Inflammatory macrophage treated with lipopolysaccharide for 4 hours (primary cell): ENCODE measurements at places on chromosomes 16 and 17.

- DNase-seq, result no peak
These were observed 383.9 kb downstream of the WWOX start for GRCh38 chr16:78483124-78483992.

DNA sequence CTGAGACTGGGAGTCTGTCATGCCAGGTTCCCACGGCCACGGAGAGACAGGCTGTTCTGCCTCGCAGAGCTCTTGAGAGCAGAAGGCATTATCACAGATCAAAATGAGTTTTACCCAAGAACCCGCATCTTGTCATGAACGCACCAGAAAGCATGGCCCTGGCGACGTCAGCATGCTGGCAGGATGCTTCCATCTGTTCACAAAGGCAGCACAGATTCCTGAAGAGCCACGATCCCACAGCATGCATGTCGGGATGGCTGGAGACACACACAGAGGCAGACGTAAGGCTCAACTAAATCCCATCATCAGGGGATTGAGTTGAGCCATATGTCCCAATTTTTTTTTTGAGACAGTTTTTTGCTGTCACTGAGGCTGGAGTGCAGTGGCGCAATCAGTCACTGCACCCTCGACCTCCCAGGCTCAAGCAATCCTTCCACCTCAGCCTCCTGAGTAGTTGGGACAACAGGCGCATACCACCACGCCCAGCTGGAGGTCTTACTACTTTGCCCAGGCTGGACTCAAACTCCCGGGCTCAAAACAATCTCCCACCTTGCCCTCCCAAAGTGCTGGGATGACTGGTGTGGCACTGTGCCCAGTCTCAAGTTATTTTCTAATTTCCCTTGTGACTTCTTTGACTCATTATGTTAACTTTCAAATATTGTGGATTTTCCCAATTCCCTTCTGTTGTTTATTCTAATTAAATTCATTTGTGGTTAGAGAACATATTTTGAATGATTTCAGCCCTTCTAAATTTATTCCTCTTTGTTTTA, 11.1 kb downstream of the FANCA start:
- peak; percentile 21 for DNase-seq

DNA sequence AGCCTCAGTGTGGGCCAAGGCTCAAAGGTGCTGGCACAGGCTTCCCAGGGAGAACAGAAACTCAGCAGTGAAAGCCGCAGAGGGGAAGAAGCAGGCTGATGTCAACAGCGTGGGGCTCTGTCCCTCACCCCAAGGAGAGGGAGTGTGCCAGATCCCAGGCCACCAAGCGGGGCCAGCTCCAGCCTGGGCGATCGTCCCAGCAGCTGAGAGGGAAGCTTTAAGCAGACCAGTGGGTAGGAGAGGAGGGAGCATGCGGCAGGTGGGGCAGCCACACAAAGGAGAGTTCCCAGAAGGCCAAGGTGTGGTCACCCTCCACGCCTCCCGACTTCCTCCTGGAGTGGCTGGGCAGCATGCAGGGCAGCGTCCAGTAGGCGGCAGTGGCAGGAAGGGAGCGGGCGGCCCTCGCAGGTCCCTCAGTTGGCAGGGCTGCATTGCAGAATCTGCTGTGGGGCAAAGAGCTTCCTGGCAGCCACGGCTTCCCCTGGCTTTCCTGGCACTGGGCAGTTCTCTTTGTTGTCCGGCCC, 6.0 kb downstream of the SYNGR2 start:
- peak; percentile 88 for DNase-seq

- peak; percentile 70 for DNase-seq
These were observed 8.9 kb upstream of the TIMP2 start for GRCh38 chr17:78933959-78934568.

DNA sequence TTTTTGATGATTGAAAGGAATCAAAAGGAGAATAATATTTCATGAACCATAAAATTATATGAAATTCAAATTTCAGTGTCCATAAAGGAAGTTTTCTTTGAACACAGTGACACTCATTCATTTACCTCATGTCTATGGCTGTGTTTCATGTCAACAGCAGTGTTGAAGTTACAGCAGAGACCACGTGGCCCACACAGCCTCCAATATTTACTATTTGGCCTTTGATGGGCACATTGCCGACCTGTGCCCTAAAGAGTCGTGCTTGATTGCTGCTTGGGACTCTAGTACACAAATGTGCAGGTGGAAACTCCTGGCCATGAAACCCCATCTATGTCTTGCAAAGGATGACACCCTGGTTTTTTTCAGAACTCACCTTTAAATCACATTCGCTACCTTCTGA, 57.0 kb downstream of the CES1 start:
- no peak for DNase-seq

DNA sequence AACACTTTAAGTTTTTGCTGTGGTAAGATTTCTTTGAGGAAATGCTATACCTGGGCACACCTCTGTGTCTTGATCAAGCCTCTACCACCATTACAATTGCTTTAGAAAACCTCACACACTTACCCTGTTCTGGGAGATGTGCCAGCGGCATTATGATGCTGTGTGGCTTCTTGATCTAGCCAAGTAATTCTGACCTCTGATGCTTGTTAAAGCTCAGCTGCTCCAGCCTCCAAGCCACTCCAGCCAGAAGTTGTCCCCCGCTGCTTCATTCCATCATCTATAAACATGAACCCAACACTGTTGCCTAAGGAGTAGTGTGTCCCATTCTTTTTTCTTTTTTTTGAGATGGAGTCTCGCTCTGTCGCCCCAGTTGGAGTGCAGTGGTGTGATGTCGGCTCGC, 60.1 kb downstream of the CYLD start:
- no peak for DNase-seq

- peak; percentile 96 for DNase-seq
These were observed at the start of gene SUPT4H1 for GRCh38 chr17:58351831-58352595. SUPT4H1 (minus strand) TSS chr17:58352201; CDS start chr17:58352135, 66 bp downstream.

- DNase-seq, result no peak
These were observed at the start of gene MYO15A for GRCh38 chr17:18108401-18109312. MYO15A (plus strand) TSS chr17:18108756; CDS start chr17:18118801, 10,045 bp downstream.

DNA sequence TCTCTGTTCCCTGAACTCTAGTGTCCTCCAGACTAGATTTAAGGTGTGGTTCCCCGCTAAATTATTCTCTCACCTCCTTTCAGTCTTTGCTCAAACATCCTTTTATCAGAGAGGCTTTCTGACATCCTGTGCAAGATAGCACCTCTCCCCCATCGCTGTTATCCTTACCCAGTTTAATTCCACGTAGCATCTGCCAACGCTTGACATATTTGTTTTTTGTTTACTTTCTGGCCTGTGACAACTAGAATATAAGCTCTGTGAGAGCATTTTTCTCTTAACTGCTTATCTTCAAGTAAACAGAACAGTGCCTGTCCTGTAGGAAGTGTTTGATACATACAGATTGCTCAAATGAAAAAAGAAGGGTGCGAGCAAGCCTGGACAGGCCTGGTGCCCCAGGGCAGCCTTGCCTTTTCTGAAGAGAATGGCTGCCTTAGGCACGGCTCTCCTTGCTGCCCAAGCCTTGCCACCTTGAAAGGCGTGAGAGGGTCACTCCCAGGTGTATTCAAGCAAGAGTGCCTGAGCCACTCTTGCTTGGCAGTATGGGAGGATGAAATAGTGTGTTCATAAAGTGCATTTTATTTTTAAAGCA, 9.7 kb downstream of the DYNLL2 start:
- DNase-seq, result no peak

DNA sequence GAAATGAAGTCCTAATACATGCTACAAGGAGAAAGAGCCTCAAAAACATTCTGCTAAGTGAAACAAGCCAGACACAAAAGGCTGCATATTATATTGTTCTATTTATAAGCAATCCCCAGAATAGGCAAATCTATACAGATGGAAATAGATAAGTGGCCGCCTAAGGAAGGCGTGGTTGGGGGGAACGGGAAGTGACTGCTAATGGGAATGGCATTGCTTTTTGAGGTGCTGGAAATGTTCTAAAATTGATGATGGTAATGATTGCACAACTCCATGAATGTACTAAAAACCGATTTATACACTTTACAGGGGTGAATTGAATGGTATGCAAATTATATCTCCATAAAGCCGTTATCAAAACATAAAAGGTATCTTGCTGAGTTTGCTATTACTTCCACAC, 67.7 kb downstream of the GAS7 start:
- no peak for DNase-seq

DNA sequence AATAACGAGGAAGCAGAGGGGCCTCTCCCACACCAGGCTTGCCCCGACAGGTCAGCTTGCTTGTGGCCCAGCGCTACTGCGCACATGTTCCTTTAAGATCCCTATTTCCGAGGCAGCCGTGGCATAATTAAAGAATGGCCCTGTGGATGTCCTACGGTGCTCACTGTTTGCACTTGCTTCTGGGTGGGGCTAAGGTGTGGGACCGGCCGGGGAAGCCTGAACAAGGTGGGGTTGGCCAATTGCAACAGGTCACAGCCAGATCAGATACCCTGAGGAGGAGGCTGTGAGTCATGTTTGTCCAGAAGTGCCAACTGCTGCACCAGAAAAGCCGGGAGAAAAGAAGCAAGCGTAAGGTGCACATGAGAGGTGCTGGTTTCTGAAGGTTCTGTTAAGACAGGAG, 158.5 kb upstream of the CACNG5 start:
- DNase-seq, result no peak

GRCh38 chr17:41396996-41397660, at the start of gene KRT31:
KRT31 (minus strand) TSS chr17:41397608; CDS start chr17:41397539, 69 bp downstream.
- peak; percentile 52 for DNase-seq

DNA sequence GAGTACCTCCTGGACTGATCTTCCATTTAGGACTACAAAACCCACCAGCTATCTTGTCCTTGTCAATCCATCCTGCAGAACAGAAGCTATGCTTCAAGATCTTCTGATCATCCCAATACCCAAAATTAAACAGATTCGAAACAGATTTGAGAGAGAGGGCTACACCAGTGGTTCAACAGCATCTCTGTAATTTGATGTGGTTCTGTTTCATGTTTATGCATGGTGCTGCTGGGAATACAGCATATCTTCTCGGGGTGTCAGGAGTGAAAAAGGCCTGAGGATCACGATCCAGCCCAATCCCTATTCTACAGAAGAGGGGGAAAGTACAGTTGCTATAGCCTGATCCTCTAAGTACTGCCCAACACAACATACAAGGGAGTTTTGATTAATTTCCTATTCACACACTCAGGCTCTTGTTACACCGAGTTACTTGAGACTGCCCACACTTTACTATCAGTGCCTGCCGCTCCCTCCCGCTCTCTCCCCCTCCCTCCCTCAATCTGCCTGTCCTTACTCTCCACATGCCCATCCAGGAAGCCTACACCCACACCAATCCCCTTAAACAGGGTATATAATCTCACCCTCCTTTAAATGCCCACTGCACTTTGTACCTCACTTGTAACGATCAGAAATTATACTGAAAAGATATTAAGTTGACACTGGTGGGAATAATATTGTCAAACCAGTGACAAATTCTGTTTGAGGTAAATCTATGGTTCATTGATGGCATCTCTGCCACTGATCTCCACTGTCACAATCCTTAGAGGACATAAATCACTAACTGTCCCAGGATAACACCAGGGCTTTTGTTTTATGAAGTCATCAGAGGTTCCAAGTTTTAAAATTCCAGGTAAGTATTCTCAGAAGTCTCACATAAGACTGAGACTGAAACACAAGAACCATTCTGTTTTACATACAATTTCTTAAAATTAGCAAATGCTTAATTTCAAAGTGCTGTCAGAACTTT, 89.3 kb upstream of the PLEKHM1 start:
- no peak for DNase-seq

GRCh38 chr16:82583422-82583821, 43.3 kb upstream of the CDH13 start:
- no peak for DNase-seq

DNA sequence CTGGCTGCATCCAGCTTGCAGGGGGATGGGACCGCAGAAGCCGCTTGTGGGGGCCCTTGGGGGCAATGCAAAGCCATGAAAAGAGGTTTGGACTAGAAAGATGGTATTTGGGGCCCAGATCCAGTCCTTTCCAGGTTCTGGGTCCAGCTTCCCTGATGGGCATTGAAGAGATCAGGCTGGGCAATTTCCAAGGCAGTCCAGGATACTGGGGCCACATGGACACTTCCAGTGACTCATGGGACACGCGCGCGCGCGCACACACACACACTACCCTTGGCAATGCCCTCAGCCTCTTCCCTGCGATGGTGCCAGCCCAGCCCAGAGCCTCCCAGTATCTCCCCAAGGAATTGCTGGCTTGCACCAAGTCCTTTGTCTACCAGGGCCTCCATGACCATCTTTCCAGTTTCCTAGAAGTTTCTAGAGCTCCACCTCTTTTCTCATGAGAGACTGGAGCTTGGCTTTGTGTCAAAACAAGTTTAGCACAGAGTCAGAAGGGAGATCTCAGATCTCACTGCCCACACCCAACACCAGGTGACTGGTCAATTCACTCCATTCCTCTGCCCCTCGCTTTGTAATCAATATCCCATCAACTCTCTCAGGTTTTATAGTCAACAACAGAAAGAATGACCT, 44.3 kb downstream of the WNT3 start:
- DNase-seq, result no peak

GRCh38 chr17:79890706-79891105, 51.5 kb upstream of the CBX4 start:
- no peak for DNase-seq

DNA sequence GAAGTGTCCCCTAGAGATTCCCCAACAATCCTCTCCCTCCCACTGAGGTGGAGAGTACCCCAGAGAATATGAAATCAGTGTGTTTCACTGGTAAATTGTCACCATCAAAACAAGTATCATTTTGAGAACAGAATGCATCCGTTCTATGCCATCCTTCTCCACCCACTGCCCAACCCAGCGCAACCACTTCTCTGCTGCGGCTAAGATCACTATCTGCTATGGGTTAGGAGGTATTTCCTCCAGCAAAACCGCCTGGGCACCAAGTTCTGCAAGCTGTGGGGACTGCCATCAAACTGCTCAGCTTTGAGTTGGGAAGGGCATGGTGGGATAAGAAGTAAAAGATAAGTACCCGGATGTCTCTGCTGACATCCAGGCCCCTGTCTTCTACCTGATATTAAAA, 24.4 kb downstream of the CNTNAP1 start:
- DNase-seq, result no peak

DNA sequence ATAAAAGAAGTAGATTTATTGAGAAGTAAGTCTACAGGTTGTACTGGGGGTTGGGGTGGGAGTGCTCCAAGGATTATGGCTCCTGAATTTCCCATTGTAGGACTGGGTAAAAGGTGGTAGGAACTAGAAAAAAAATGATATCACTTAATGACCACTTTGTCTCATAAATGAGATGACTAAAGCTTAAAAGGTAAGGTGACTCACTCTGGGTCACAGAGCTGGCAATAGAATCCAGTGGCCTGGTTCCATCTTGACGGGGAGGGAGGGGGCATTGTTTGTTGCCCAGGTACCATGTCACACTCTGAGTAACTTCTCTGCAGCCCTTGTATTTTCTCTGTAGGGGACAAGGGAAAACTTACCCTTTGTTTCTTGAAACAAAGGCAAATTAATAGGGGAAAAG, 126.1 kb downstream of the PITPNC1 start:
- no peak for DNase-seq
